NCI-H2029 (cell line): ENCODE measurements at places on chromosomes 4 and X.

- DNase-seq: no peak
Measured at GRCh38 chrX:71098302-71098701, 2.7 kb downstream of the FOXO4 start.

- peak; percentile 10 for DNase-seq
Measured at GRCh38 chrX:130793975-130794374, 109.0 kb downstream of the ENOX2 start.

GRCh38 chr4:155846929-155847328 is 19.1 kb downstream of the ASIC5 start:
- DNase-seq: no peak

- no peak for DNase-seq
Measured at GRCh38 chrX:148784856-148785255, 284.4 kb downstream of the AFF2 start.

GRCh38 chr4:53713296-53713695 is 122.0 kb upstream of the LNX1 start:
- no peak for DNase-seq

GRCh38 chr4:113469023-113469390 is 292.5 kb downstream of the CAMK2D start:
- DNase-seq: no peak

DNA sequence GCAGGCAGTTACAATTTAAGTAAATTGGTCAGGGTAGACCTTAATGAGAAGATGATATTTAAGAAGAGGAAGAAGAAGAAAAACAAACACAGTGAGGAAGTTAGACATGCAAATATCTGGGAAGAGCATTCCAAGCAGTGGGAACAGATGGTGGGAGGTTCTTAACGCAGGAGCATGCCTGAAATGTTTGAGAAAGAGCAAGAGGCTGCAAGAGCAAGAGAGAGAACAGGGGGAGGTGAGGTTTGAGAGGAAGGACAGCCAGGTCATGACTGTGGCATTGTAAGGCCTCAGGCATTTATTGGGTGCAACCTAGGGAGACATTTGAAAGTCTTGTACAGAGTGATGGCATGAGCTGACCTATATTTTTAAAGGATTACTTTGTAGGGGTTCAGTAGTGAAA is 136.0 kb downstream of the UGT8 start:
- DNase-seq: no peak

DNA sequence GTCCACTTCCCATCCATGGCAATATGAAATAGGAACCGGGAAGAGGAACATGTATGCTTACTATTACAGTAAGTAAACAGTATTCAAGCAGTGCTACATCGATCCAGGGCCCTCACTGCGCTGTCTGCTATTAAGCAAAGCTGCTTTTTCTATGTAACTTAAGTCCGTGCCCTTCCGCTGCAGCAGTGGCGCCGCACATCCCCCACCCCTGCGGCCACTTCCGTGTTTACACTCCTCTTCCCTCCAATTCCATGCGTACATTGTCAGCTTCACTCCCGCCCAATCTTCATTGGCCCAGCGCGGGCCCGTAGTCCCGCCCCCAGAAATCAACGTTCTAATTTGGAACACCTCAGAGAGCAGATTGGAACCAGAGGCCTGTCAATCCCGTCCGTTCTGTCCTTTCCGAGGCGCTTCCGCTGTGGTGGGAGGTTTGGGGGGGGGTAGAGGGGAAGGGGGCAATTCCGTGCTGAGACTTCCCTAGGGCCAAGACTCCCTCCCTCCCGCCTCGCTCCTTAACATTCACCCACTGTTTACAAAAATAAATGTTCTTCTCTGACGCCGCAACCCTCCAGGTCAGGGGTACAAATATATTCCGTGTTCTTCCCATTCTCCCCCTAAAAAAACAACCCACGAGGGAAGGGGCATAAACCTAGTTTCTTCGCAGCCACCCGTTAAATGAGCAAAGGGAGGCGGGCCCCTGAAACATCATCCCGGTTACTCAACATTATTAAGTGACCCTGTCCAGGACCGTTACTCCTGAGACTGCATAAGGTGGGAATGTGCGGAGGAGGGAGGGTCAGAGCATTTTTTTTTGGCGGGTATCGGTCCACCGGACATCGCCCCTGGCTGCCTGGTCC is 67.4 kb downstream of the NOCT start:
- DNase-seq: peak; percentile 97

DNA sequence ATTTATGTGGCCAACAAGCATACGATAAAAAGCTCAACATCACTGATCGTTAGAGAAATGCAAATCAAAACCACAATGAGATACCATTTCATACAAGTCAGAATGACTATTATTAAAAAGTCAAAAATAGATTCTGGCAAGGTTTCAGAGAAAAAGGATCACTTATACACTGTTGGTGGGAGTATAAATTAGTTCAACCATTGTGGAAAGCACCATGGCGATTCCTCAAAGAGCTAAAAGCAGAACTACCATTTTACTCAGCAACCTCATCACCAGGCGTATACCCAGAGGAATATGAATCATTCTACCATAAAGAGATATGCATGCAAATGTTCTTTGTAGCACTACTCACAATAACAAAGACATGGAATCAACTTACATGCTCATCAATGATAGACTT is 478.7 kb upstream of the GALNTL6 start:
- no peak for DNase-seq

DNA sequence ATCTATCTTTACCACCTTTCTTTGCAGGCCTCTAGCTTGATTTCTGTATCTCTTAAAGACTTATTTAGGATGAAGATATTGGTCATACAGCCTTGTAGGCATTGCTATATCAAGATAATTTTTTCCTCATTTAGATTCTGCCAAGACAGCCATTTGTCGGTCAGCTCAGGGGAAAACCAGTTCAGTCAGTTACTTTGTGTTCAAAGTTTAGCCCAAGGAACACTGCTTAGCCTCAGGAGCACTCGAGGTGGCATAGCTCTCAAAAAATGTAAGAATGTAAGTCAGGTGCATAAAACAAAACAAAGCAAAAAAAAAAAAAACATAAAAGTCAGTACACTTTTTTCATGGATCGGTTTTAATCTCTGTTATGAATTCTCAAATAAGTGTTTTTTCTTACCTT is 43.4 kb downstream of the NRK start:
- DNase-seq: no peak

DNA sequence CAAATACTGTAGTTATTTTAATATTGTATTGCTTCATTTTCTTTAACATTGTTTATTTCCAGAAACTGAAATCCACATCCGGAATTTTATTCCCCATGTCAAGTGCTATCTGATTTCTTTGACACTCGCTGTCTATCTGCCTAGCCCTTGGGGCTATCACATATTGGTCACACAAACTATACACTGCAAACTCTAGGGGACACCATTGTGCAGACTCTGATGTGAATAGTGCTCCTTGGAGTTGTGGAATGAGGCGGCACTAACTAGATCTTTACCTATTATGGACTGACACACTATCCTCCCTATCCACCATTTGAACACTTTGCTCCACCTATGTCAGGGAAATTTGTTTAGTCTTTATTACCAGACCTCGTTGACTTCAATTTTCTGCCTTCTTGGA is 534.5 kb downstream of the GLUD2 start:
- no peak for DNase-seq

DNA sequence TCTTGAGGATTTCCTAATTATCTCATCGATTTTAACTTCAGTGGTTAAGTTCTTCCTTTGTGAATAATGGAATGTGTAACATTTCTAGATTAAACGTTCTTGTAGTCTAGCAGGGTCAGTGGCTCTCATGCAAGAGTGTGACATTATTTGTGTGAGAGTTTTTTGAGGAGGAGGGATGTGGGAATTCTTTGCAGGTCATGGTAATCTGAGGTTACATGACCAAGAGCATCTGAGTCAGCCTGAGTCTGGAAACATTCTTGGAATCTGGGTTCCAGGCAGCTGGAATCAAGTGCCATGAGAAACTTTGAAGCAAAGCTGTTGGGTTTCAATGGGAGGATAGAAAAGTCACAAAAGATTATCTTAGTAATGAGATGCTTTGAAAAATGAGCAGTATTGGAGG is 49.5 kb downstream of the GK start:
- no peak for DNase-seq

- no peak for DNase-seq
Measured at GRCh38 chr4:118087366-118087765, 53.1 kb downstream of the NDST3 start.

GRCh38 chr4:22531311-22532019 is 15.6 kb upstream of the ADGRA3 start:
- no peak for DNase-seq
